ENCODE measurements at places on chromosomes 5 and 9. TPM values are rescaled to one million over a fixed set of nuclear protein-coding genes. Genes with fewer than 3 reads are reported as not detected.

Gene PCDHGA4
- 2.2 TPM for polyA plus RNA-seq

Gene PHYHD1
- not detected for polyA plus RNA-seq

Gene ADAMTS16
- not detected for polyA plus RNA-seq

Gene RGS7BP
- polyA plus RNA-seq, result not detected

Gene MEGF10
- polyA plus RNA-seq, result 1.1 TPM

Gene ADAM19
- 46.9 TPM for polyA plus RNA-seq

Gene SH3TC2
- polyA plus RNA-seq, result 1.1 TPM

Gene FABP6
- polyA plus RNA-seq, result 1.3 TPM

Gene LECT2
- polyA plus RNA-seq, result 0.60 TPM

Gene IFNA2
- not detected for polyA plus RNA-seq

Gene PCDHB15
- 0.99 TPM for polyA plus RNA-seq

Gene AQP7
- polyA plus RNA-seq, result 0.05 TPM

Gene INSL4
- polyA plus RNA-seq, result not detected

Gene C8G
- polyA plus RNA-seq, result 0.28 TPM

Gene HMCN2
- 0.15 TPM for polyA plus RNA-seq

Gene FOXD4L3
- 0.06 TPM for polyA plus RNA-seq

Gene IARS1
- polyA plus RNA-seq, result 32.9 TPM

All from SK-N-SH (cell line).